Stomach (tissue), 19 donors: ENCODE measurements at places on chromosomes 2 and 18.

DNA sequence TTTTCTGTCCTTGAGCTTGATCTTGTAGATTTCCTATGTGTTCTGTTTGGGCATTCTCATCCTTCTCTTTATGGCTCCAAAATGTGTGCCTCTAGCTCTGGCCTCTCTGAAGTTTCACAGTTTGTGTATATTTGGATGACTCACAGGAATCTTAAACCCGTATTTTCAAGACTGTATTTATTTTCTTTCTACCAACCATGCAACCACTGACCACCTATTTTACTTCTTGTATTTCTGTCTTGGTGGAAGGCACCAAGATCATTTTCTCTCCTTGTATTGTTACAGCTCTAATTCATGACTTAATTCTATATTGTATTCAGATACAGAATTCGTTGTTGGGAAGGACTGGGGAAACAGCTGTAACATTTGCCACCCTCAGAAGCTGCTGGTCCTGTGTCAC lies 39.5 kb downstream of the ACSL3 start:
- DNase-seq, result no peak

GRCh38 chr18:43882358-43883055 lies 605.2 kb upstream of the SYT4 start:
- no peak for DNase-seq

DNA sequence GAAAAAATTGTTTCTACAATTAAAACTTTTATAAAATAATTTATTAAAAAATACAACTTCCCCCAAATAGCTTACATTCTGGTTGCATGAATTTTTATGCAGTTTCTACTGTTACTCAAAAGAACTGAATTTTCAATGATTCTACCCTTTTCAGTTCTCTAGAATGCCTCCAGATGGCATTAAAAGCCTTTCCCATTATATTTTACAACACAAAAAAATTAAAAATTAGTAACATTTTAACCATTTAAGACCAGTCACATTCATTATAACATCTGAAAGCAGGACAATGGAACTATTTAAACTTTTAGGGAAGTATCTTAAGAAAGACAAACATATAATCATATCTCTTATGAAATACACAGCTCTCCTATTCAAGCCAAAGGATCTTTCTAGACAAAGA lies 236.0 kb upstream of the REV1 start:
- DNase-seq, result no peak

DNA sequence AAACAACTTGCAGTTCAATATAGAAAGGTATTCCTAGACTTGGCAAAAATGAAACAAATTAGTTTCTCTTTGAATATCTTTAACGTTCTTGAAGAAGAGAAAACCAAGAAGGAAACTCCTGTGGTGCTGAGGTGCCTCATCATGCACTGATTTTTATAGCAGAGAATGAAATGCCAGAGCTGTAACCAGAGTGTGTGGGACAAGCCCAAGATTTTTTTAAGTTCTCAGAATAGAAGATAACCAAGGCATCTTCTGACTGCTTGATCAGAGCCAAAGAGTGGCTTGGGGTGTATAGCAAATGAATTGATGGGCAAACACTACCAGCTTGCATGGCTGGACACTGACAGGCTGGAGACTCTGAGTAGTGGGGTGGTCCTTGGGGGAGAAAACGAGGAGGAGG lies 7.9 kb downstream of the FHOD3 start:
- no peak for DNase-seq

- DNase-seq, result no peak
These were observed 147.2 kb downstream of the TSN start for GRCh38 chr2:121902616-121903015.

DNA sequence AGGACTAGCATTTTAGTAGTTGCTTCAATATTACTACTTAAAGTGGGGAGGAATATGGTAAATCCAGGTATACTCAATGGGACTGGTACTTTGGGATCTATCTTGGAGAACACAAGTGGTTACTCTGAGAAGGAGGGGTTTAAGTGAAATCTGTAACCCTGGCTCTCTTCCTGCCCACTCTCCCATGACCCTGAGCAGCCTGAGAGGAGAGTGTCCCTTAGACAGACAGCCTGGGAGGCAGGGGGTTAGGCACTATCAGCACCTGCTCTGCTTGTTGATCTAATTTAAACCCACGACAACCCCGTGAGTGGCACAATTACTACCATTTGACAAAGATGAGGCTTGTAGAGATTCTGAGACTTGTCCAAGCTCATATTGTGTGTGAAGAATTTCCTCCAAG lies 395.5 kb downstream of the ALK start:
- no peak for DNase-seq

GRCh38 chr2:144429396-144430112 lies 90.4 kb downstream of the ZEB2 start:
- no peak for DNase-seq

DNA sequence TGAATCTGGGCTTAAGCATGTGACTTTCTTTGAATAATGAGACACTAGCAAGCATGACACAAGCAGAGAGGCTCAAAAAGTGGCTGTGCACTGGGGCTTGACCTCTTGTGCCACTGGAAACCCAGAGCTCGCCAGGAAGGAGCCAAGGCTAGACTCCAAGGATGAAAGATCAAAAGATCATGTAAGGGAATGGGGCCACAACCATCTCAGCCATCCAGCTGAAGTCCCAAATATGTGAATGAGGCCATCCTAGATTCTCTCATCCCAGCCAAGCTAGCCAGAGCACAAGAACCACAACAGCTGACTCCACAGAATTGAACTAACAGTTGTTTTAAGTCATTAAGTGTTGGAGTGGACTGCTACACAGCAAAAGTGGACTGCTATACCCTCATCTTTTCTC lies 288.1 kb downstream of the CCDC178 start:
- no peak for DNase-seq
